ENCODE measurements at places on chromosomes 2 and 18.

GRCh38 chr2:199740111-199740428, 110.9 kb downstream of the FTCDNL1 start:
- DNase-seq, result no peak

DNA sequence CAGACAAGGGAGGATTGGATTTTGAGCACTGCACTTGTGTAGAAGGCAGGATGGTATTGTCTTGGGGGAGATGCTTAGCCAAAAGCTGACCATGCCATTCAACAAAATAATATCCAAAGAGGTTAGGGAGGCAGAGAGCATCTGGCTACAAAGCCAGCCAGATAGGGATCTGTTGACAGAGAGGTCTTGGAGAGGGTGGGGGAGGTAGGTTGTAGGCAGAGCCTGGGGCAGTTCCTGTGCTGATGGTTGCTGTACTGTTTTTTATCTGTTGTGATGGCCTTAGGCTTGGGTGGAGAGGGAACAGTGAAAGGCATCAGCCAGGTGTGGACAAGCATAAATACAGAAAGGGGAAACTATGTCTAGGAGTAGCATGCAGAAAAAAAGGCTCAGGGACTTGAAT, 100.9 kb downstream of the AQP4 start:
- no peak for DNase-seq

DNA sequence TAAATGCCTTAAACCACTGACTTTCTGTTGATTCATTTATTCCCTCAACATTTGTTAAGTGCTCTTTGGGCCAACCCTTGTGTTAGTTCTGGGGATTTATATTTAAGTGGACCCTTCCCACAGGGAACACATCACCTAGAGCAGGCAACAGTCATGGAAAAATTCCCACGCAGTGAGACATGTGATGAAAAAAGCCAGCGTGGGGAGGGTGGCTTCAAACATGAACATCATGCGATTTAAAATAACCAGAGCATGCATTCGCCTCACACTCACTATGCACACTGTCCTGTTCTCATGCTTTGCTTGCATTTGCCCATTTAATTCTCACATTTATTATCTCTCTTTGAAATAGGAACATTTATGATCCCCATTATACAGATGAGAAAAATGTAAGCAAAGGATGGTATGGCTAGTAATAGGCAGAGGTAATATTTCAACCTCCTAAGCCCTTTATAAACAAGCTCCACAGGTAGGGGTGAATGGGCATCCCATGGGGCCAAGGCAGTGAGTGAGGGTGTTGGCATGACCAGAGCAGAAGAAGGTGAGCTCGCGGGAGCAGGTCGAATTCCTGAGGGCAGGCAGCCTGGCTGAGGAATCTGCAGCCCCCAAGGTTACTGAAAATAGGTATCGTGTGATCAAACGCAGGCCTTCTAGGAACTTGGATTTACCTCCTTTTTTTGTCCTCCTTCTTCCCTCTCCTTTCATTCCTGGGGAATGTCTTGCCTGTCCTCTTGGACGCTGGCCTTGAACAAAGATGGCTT, 297.8 kb downstream of the MYCN start:
- no peak for DNase-seq

DNA sequence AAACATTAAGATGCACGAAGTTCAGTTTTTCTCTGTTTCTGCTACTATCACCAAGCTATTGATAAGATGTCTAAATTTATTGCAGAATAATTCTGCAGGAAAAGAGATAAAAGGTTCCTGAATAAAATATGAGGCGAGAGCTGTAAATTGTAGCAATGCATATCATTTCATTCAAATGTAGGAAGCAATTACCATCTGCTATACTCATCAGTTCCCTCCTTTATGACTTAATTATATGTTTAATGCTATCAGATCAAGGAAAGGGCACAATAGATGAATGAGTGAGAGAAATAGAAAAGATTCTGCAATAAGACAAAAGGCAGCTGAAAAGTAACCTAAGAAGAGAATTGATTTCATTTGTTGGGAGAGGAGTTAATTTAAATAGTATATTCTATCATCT, 108.2 kb upstream of the GALNT5 start:
- no peak for DNase-seq

DNA sequence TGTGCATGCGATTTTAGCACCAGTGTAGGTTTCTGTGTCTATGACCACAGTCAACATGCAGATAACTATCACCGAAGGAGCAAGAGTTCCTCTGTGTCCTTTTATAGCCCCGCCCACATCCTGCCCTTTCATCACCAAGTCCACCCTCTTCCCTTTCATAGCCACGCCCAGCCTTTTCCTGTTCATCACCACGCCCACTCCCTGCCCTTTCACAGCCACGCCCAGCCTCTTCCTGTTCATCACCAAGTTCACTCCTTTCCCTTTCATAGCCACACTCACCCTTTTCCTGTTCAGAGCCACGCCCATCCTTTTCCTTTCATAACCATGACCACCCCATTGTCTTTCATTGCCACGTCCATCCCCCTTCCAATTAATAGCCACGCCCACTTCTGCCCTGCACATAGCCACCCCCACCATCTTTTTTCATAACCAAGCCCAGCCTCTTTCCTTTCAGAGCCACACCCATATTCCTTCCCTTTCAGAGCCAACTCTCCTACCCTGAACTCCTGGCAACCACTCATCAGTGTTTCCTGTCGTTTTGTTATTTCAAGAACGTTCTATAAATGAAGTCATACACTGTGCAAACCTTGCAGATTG, 273.9 kb downstream of the MYT1L start:
- DNase-seq, result peak; percentile 14

DNA sequence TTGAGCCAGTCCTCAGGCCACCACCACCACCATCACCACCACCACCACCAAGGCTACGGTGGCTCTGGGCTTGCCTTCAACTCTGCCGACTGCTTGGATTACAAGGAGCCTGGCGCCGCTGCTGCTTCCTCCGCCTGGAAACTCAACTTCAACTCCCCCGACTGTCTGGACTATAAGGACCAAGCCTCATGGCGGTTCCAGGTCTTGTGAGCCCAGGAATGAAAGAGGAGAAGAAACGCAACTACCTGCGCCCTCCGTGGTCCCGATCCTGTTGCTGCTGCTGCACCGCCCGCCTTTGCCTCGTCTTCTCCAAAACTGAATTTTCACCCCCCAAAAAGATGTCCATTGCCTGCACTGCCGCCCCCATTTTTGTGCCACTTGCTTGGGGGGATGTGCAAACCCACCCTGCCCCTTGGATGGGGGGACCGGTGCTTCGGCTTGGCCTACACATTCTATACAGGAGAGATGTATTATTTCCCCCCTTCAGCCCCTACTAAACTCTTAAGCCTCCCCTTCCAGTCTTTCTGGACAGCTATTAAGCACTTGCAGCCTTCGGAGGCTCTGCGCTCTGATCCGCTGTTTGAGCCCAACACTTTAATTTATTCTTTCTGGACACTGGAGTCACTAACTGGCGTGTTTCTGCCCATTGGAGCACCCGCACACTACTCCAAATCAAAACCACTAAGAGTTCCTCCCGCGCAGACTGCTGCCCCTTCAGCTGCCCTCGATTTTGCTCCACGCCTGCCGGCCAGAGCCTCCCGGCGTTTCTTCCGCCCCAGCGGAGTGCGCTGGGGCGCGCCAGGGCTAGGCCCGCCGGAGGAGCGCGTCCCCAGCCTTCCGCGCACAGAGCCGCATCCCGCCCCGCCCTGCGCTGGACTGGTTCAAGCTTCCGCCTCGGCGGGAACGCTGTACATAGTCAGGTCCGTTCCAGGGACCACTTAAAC, 5.7 kb downstream of the OTX1 start:
- no peak for DNase-seq

- no peak for DNase-seq
These were observed 18.0 kb downstream of the MAL start for GRCh38 chr2:95043300-95044093.

DNA sequence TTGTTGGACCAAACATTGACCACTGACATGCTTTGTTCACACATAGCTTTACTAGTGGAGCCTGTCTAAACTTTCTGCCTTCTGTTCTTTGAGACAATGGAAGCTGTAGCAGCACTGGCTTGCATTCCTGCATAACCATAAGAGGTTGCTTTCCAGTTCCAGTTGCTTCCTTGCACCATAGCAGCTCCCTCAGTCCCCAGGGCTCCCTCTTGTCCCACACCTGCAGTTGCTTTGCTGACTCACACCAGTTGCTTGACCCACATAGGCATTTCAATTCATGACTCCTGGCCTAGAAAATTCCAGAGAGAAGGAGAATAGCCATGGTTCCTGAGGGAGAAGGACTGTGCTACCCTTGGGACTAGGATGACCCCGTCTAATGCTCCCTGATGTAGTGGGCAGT, 20.9 kb downstream of the SGPP2 start:
- DNase-seq, result no peak

DNA sequence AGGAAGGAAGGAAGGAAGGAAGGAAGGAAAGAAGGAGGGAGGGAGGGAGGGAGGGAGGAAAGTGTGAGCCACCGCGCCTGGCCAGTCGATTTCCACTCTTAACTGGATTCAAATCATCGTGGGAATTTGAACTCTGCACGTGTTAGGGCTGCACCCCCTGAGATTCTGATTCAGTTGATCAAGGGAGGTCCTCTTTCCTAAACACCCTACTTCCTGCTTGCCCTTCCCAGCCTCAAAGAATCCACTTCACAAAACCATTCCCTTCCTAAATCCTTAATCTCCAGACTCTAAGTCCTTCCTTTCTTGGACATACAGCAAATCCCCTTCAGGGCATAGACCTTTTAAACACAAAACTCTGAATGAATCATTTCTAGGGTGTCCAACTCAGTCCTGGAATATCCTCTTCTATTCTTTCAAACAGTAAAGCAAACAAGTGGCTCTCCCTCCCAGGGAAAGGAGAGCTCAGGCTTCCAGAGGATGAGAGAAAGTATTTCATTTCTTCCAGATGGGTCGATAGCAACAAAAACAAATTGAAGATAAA, 68.2 kb upstream of the MBOAT2 start:
- no peak for DNase-seq

- no peak for DNase-seq
These were observed 417.7 kb upstream of the SLC14A2 start for GRCh38 chr18:45197526-45197970.

GRCh38 chr2:62363166-62363565, 142.8 kb downstream of the TMEM17 start:
- no peak for DNase-seq

DNA sequence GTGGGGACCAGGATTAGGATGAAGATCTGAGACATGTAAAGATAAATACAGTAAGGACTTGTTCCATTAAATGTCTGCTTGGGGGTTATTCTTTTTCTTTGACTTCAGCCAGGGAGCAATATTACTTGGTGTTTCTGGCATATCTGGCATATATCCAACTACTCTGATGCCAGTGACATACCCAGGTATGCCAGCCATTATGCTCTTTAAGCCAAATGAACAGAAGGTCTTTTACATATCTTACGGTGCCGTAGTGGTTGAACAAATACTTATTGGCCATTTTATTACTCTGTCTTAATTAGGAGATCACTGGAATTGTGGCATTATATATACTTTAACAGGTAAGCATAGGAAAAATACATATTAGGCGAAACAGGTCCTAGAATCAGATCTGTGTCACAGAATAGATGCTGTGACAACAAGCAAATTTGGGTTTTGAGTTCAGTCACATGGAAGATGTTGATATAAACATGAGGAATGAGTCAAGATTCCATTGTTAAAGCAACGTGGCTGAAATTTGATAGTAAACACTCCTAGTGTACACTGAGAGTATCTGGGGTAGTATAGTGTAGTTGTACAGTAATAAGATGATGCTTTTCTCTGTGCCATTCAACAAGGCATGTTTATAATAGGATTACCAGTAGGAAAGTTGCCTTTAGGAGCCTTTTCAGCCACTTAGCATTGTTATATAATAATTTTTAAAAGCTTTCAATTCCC, 62.6 kb downstream of the KCTD18 start:
- no peak for DNase-seq

DNA sequence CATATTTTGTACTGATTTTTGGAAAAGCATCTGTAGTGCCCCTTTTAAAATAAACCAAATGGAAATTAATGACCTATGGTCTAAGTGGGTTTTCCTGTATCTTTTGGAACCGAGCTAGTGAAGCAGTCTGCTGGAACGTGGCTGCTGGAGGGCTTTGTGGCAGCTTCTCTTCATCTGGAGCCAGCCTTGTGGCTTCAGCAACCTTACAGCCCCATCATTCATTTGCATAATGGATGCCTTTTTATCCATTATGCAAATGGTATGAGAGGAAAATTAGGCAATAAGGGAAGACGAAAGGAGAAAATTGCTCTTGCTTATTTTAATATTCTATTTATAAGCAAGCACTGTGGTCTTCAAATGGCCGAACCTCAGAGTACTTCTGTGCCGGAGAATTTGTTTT, 421.0 kb downstream of the PARD3B start:
- DNase-seq, result no peak

DNA sequence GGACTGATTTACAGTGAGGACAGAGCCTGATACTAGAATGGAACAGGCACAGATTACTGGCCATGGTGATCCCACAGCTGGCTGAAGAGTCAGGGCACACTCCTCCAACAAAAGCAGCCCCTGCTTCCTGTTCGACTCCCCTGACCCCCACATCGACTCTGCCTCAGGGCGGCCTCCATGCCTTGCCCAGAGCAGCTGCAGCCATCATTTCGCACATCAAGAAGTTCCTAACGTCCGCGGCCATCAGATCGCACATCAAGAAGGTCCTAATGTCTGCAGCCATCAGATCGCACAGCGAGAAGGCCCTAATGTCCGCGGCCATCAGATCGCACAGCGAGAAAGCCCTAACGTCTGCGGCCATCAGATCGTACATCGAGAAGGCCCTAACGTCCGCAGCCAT, 192.8 kb upstream of the PXDN start:
- no peak for DNase-seq

GRCh38 chr2:6887751-6888192, 10.2 kb downstream of the RSAD2 start:
- no peak for DNase-seq

All from T-helper 17 cell (primary cell).